ENCODE measurements at places on chromosomes 7 and 10. TPM values are rescaled to one million over a fixed set of nuclear protein-coding genes. Genes with fewer than 3 reads are reported as not detected.

Gene PPP1R3A
- total RNA-seq: not detected

- H3K36me3 ChIP-seq: no peaks in the 10 kb centered on the region
- H3K27me3 ChIP-seq: peaks cover 3% of the 10 kb centered on the region
- peaks cover 14% of the 10 kb centered on the region for H3K4me1 ChIP-seq
- no peak overlapping the region for H3K4me3 ChIP-seq
- DNase-seq: no peak
Measured at GRCh38 chr10:86775056-86775869, 18.8 kb downstream of the BMPR1A start.

Gene ZNF479
- total RNA-seq: not detected

Gene DIP2C
- total RNA-seq: 13.1 TPM

DNA sequence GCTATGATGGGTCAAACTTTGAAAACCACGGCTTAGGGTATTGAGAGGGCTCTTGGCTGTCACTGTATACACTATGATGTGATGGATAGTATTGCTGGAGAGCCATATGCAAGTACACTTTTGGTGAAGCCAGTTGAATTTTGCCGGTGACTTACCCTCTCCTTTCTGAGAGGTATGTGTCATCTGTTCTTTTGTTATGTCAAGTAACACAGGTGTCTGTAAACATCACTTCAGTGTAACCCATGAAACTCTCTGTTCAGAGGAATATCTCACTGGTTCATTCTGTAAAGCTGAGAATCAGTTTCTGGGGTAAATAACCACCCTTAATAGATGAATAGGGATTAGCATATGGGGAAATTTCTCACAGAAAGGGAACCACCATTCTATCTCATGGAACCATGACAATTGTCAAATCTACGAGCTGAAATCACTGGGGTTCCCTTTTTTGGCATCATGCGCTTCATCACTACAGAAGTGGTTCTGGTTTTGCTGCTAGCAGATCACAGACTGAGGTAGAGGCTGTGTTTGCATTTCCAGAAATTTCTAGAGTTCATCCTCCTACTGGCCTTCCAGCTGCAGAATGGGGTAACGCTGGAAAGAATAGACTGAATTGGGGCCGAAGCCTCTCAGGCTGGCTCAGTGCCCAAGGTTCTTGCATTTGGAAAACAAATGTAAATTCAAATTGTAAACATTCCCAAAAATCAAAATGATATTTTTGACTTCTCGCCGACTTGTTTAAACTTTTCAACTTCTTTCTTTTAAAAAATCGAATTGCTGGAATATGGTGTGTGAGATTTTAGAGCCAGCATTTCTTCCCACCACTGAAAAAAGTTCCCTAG, 83.3 kb upstream of the CREB5 start:
- no peak overlapping the region for H3K27ac ChIP-seq
- no peaks in the 10 kb centered on the region for H3K36me3 ChIP-seq
- H3K27me3 ChIP-seq: no peaks in the 10 kb centered on the region
- no peak for DNase-seq
